Right lung (tissue), 10 donors: ENCODE measurements at places on chromosomes 6 and 20.

DNA sequence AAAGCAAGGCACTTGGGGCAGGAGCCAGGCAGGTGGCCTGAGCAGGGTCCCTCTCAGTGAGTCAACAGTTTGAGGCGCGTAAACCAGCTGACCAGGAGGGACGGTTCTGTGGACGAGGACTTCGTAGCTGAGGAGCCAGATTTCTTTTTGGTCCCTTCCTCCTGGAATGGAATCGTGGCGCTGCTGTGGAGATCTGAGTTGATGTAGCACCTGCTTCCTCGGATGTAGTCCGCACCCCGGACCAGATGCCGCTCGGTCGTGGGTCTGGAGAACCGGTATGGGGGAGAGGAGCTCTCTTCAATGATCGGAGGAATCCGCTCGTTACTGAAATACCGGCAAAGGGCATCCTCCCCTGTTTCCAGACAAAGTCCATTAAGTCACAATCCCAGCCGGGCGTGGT lies 49.7 kb upstream of the IPCEF1 start:
- no peak for DNase-seq

GRCh38 chr6:41343641-41344187 lies 8.3 kb downstream of the NCR2 start:
- DNase-seq: no peak

GRCh38 chr6:37792457-37793033 lies 27.0 kb upstream of the ZFAND3 start:
- no peak for DNase-seq

DNA sequence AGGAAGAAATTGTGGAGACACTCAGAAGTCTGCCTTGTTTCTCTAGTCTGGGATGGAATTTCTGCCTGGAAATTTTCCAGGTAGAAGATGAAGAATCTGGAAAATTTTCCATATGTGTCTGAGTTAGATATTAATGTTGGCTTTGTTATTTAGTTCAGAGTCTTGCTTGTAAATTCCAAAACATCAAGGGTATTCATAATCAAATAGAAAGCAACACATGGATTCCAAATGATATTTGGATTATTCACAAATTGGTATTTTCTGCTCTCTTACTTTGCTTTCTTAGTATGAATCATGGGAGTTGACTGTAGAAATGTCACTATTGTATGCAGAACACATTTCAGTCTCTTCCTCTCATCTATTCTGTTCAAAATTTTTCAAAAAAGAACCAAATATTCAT lies 116.0 kb downstream of the GRIK2 start:
- DNase-seq: no peak

- DNase-seq: no peak
These were observed 3.7 kb upstream of the ZNF335 start for GRCh38 chr20:45975686-45976085.

GRCh38 chr6:20534295-20535262 lies at the start of gene CDKAL1:
TSS of gene CDKAL1 (plus strand) at chr6:20534457. CDS start at chr6:20546351, 11,894 bp downstream.
- peak; percentile 89 for DNase-seq

DNA sequence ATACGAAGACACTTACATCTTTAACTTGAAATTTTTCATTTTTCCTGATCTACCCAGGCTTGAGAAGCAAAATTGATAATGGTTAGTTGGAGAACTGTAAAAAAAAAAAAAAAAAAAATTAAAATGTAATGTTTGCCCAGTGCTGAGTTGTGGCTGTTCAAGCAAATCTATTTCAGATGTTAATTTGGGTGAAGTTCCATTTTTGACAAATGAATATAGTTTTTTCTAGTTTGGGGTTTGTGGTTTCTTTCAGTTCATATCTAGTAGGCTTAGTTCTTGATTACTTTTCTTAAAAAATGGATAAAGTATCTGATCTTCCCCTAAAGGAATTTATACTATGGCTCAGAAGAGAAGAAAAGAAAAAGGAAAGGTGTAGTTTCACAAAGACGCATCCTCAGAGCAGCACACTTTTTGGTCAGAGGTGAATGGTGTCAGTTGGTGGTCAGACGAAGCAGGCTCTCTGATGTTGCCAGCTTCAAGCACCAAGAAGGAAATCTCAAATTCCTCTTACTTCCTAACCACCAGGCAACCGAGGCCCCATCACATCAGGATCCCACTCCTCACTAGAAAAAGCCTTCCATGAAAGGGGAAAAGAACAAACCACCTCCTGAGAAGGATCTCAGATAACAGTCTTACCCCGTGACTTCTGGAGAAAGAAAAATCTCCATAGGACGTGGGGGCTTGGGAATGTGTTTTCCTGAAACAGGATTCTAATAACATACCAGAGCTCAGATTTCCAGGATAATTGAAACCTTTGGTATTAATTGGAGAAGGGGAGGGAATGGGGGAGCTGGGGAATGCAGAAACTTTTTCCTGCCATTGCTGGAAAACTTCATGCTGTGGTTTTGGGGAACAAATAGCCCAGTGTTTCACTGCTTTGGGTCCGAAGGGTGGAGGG lies 396.2 kb downstream of the CD83 start:
- no peak for DNase-seq

GRCh38 chr20:34557936-34558319 lies 590 bp upstream of the MAP1LC3A start:
- DNase-seq: no peak

DNA sequence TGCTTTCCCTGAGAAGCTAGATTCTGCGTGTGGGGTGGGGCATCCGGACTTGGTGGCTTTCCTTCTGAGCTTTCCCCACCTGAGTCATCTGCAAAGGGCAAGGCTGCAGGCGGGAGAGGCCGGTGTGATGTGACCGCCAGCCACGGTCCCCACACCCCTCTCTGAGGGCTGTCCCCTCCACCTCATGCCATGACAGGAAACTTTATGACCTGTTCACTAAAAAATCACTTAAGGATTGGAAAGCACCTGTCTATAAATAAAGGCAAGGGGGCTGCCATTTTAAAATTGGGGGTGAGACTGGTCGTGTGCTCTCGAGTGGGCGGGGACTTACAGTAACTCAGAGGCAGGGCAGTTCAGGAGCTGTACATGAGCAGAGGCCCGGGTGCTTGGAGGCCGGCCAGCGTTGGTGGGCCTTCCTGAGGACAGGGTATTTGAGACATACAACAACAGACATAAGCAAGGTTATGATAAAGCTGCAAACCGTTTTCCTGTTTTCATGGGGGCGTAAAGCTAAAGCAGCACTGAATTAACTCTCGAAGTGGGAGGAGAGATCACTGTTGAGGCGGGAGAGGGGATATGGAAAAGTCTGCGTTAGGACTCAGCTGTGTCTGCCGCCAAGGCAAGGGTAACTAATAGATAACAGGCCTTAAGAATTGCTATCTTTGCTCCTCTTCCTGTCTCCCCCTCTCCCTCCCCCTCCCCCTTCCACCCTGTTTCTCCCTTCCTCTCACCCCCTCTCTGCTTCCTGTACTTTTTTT lies 16.1 kb upstream of the SERPINB1 start:
- DNase-seq: peak; percentile 68

GRCh38 chr20:16760431-16761304 lies 12.5 kb downstream of the OTOR start:
- no peak for DNase-seq

GRCh38 chr6:55822815-55823214 lies 52.6 kb downstream of the BMP5 start:
- DNase-seq: no peak

- DNase-seq: no peak
These were observed 360.6 kb upstream of the MAP3K7 start for GRCh38 chr6:90947184-90948064.

DNA sequence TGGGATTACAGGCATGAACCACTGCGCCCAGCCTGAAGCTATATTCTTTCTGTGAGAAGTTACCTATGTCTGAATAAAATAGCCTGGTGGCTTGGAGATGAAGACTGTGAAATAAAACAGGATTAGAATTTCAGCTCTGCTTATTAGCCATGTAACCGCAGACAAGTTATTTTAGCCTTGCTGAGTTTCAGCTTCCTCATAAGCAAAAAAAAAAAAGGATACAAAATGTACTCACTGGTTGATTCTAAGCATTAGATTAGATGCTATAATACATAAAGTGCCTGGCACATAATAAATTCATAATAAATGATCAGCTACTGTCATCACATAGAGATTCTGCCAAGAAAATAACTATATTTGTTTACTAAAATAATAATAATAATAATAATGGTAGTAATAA lies 98.8 kb downstream of the EPB41L2 start:
- no peak for DNase-seq

- DNase-seq: no peak
These were observed 1.2 kb downstream of the COL9A3 start for GRCh38 chr20:62817975-62818591.

GRCh38 chr6:32148289-32149091 lies 3.2 kb downstream of the PRRT1 start:
- no peak for DNase-seq

DNA sequence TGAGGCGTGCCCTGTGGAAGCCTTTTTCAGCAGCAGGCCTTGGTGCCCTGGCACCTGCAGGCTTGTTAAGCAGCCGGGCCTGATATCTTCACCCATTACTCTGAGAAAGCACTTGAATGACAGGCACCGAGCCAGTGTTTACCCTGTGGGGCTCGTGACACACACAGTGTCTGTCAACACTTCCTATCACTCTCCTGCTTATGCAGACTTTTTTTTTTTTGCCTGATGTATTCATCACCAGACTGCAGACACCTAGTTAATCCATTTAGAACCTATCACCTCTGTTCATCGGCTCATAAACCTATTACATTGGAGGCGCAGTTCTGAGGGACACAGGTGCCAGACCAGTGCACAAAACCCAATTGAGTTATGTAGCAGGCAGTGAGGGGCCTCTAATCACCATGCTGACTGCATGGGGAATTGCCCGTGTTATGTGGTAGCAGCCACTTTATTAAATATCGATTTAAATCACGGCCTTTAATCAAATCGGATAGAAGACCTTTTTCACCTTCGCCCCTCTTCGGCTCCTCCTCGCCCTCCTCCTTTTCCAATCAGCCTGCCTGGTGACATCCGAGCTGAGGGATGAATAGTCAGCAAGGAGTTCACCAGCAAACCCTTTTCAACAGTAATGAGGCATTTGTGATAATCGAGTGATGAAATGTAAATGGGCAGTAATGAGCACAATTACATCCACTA lies 962.9 kb upstream of the SLC35B3 start:
- no peak for DNase-seq

GRCh38 chr6:2764610-2765165 lies 505 bp upstream of the WRNIP1 start:
- peak; percentile 72 for DNase-seq

GRCh38 chr20:3603108-3603507 lies 60.1 kb downstream of the GFRA4 start:
- no peak for DNase-seq

DNA sequence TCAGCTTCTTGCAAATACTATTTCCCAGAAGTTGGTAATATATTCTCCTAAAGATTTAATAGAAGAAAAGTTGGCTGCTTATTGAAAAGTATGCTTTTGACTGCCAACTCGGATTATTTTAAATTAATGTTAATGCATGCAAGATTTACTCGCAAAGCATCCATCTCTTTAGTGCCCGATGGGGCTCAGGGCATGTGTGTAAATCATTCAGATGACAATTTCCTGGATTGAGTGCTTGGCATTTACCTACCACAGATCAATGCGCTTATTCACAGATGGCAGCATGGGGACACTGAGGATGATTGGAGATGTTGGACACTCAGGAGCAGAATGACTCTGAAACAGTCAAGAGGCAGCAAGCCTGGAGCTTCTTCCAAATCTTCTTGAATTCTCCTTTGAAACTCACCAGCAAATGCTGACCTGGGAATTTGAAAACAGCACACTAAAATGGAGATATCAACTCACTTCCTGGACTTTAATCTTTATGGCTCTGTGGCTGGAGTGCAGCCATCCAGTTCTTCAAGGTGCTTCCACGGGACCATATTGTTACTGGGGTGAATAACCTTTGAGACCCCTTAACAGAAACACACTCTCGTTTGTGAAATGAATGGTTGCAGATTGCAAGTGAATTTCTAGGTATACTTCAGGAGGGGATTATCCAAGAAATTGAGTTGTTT lies 34.1 kb upstream of the TIAM2 start:
- DNase-seq: no peak

DNA sequence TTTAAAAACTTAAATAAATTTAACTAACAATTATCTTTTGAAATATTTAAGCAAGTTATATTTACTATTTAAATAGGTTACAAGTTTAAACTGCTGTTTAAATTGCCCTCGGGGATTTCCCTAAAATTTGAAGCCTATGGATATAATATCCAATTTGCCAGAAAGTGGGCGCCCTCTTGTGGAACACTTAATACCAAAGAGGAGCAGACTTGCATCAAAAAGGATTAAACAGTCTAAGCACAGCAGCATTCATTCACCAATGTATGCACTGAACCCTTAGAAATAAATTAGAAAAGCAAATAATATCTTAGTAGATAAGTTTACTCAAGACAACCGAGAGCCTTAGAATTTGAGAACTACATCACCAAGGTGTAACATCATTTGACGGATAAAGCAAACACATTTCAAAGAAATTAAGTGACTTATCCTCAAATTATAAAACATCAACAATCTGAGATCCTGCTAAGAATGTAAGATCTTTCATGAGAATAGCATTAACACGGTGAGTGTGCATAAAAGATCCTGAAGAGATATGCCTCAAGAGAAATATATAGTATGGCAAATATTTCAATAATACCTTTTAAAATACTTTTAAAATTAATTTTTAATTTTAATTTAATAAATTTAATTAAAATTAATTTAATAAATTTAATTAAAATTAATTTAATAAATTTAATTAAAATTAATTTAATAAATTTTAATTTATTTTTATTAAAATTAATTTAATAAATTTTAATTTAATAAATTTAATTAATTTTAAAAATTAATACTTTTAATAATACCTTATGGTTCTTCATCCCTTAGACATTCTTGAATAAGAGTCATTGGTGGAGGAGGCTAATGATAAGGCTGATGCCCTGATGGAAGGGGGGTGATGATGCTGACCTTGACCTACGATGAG lies 11.5 kb upstream of the MEP1A start:
- peak; percentile 64 for DNase-seq

DNA sequence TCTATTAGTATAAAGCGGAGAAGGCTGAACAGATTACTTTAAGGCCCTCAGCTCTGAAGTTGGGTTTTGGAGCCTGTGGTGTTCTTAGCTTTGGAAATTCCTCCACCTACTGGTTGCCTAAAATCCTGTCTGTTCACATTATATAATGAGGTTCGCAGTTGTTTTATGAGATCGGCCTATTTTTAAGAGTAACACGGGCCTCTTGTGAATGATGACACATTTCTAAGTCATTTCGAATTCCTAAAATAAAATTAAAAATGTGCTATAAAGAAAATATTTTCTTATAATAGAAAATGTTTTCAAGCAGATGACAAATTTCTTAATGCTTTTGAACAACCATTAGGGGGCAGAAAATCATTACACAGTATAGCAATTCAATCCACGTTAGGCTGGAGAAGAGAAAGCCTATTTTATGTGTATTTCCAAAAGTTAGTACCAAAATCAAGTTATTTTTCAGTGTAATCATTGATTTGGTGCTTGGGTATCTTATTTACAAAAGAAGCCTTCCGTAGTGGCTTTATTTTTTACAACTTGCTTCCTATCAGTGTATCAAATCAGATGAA lies 15.8 kb upstream of the FAM8A1 start:
- peak; percentile 73 for DNase-seq

GRCh38 chr6:16371401-16371800 lies 133.0 kb downstream of the GMPR start:
- no peak for DNase-seq

DNA sequence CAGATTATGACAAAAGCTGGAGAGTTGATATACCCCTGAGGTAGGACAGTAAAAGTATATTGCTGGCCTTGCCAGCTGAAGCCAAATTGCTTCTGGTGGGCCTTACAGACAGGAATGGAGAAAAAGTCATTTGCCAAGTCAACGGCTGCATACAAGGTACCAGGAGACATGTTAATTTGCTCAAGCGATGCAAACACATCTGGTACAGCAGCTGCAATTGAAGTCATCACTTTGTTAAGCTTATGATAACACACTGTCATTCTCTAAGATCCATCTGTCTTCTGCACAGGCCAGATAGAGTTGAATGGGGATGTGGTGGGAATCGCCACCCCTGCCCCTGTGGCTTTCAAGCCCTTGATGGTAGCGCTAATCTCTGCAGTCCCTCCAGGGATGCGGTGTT lies 40.4 kb upstream of the POPDC3 start:
- no peak for DNase-seq
